ENCODE measurements at places on chromosomes 7 and 10.

GRCh38 chr10:123721441-123722049 is 55.4 kb downstream of the GPR26 start:
- no peak for DNase-seq
- H3K27ac ChIP-seq = no peak overlapping the region
- peaks cover 4% of the 10 kb centered on the region for H3K27me3 ChIP-seq
- no peaks in the 10 kb centered on the region for H3K4me1 ChIP-seq

DNA sequence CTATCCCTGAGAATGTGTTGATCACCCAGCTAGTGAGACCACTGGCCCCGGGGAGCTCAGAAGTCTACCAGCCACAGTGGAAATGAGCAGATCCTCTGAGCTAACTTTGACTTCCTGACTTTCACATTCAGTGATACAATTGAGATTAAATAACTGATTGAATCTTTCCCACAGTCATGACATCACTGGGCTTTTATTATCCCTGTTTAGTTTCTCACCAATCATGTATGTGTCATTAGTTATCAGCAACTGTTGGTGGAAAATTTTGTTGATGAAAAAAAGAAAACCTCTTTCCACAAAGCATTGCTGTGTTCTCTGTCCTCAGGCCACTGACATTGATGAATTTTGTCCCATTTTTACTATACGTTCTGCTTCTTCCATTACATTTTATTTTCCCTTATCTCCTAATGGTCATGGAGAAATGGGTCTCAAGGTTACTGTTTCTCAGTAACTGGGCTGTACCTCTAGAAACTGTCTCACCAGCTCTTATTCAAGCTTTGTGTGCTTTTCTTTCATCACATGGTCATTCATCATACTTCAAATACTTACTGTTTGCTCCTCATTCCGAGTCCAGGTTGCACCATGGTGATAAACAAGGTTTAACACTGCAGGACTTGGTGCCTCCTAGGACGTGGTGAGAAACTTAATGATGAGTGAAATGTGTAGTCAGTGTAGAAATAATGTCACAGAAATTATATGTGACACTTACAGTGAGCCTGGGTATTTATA is 304.7 kb downstream of the CDK14 start:
- H3K27me3 ChIP-seq = no peaks in the 10 kb centered on the region
- H3K4me3 ChIP-seq = no peak overlapping the region
- H3K27ac ChIP-seq = no peak overlapping the region
- H3K4me1 ChIP-seq = no peaks in the 10 kb centered on the region
- DNase-seq = no peak

DNA sequence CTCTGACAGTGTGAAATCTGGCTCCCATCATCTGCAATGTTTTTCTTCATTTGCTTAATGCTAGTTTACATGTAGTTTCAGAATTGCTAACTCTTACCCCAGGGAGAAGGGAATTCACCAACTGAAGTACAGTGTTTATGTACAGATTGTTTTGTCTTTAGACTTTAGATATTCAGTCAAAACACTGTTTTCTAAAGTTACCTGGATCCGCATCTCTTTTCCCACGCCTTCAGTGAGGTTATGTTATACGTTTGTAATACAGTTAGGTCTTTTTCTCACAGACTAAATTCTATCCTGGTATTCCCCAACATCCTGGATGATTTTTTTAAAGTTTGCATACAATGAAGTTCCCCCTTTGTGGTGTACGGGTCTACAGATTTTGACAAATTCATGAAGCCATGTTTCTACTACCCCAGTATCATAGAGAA is 3.2 kb upstream of the LYZL1 start:
- no peak overlapping the region for H3K27ac ChIP-seq
- H3K36me3 ChIP-seq = no peaks in the 10 kb centered on the region
- H3K4me3 ChIP-seq = no peak overlapping the region
- H3K27me3 ChIP-seq = peaks cover 5% of the 10 kb centered on the region

DNA sequence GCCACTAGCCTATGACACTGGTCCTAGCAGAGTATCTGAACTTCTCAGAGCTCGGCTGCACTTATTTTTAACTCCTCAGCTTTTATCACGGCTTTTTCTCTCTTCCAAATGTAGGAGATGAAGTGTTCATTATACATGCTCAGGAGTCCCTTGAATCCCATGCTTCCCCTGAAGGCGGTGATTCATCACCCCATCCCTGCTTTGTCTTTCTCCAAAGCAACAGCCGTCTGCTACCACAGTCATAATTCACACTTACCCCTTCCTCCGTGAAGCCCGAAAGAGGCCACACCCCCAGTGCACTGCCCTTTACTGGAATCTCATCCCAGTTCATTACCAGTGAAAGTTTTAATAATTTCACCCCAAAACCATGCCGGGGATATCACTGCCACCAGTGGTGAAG is 301.5 kb upstream of the SHH start:
- no peaks in the 10 kb centered on the region for H3K36me3 ChIP-seq
- H3K27ac ChIP-seq = no peak overlapping the region
- H3K27me3 ChIP-seq = no peaks in the 10 kb centered on the region
- H3K4me3 ChIP-seq = no peak overlapping the region

- no peak overlapping the region for H3K4me3 ChIP-seq
- no peak for DNase-seq
- H3K4me1 ChIP-seq = no peaks in the 10 kb centered on the region
- H3K36me3 ChIP-seq = no peaks in the 10 kb centered on the region
- no peak overlapping the region for H3K27ac ChIP-seq
- H3K27me3 ChIP-seq = no peaks in the 10 kb centered on the region
These were observed 125.4 kb upstream of the BET1 start for GRCh38 chr7:94129443-94130140.

DNA sequence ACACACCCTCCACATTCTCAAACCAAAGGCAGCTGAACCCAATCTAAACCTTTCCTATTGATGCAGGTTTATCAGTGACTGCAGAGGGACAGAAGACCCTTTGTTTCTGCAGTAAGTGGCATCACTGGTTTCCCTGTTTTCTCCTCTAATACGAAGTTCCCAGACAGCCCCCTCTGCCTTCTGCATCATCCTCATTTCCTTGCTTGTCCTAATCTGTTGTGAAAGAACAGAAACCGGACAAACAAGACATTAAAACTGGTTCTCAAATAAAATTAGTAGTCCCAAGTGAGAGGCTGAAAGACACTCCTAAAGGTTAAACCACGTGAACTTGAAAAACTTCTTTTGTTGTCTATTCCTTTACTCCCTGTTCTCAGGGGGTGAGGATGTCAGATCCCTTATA is 10.1 kb upstream of the ADRB1 start:
- no peak overlapping the region for H3K4me3 ChIP-seq
- no peaks in the 10 kb centered on the region for H3K27me3 ChIP-seq
- no peak overlapping the region for H3K27ac ChIP-seq

All from suprapubic skin (tissue), 4 donors.